ENCODE measurements at places on chromosomes 7 and 10.
A peak's percentile ranks its signal among the peaks of the same experiment; 100 is the strongest.

DNA sequence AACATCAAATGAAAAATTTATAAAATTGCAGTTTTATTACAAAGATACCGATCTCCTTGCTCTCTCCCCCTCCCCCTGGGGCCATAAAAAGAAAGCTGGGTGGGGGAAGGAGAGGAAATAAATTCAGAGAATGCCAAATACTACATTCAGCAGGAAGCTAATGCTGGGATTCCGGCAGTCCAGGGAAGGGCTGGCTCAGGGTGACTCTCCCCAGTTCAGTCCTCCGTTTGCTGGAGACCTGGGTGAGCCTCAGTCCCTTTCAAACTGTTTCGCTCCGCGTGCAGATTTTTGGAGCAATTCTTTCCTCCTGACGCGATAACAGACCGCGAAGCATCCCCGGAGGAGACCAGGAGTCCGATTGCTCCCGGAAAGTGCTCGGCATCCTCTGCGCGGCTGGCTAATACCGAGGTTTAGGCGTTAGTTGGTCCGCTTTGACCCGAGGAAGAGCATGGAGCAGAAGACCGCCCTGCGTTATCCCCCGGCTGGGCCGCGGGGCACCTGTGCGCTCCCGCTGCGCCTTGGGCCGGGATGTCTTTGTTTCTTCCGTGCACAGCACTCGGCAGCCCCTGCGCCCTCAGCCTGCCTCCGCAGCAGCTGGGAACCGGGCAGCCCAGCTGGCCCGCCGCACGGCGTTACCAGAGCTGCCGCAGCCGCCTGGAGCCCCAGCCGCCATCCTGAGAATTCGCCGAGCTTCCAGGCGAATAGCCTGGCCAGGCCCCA lies 3.9 kb upstream of the HOXA2 start:
- no peak for DNase-seq

DNA sequence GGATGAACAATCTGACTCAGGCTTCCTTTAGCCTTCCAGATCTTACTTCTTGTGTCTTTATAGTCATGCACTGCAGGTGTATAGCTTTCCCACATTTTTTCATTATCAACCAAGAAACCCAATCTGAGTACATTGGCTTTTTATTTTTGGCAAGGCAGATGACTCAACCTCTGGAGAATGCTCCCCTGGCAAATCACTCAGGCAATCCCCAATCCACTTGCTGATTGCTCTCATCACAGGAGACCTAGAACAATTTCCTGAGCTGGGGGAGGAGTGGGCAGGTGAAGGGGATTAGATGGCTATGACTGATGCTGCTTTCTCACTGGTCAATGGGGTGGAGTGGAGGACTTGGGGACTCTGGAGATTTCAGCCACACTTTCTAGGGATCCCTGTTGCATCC lies 134.4 kb downstream of the SLC16A9 start:
- DNase-seq = no peak

DNA sequence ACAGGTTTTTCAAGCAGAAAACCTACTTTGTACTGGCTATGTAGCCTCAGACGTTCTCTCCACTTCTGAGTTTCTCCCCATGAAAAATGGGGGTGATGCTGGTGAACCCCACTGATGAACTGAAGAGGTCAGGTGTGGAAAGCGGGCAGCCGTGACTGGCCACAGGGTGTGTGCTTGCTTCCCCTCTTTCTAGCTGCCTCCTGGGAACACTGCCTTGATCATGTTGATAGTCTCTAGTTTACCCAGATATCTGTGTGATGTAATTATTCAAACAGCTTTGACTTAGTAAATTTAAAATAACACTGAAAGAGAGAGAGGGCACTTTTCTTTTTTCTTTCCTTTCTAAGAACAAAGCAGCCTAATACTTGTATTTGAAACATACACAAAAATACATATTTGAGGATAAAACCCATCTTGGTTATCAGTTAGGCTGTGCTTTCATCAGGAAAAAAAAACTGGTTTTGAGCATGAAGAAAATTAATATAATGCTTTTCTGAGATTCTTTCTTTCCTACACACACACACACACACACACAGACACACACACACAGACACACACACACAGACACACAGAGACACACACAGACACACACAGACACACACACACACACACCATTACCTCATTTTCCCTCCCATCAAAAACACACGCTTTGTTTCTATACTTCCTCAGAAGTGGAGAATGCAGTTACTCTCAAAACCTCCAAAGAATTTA lies 76.7 kb downstream of the MACC1 start:
- DNase-seq = no peak

- peak; percentile 53 for DNase-seq
These were observed 4.4 kb upstream of the IRF5 start for GRCh38 chr7:128933180-128933891.

DNA sequence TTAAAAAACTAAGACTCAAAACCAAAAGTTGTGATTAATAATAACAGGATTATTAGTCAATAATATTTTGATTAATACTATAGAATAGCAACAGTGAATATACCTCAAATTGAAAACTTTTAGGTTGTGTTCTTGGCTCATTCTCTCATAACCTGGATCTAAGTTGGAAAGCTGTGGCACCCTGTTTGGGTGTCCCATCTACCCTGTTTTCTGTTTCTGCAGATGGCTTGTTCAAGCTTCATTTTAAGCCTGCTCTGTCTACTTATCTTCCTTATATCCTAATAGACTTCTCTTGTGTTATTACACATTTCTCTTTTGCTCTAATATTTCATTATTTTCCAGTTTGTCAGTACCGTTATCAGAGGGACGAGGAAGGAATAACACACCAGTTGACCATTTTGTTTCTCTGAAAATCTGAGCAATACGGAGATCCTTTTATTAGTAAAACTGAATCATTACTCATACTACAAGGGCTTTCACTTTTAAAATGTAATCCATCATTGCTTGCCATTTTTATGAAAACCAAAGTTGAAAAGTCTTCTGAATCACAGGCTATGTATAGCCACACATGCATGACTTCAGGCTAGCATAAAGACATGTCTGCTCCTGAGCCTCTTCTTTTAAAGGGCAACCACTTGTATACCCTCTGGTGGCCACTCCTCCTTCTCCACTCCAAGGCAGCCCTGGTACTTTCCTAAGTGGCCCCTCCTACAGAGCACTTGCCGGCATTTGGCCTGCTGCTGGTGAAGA lies 22.3 kb downstream of the COX15 start:
- DNase-seq = no peak

DNA sequence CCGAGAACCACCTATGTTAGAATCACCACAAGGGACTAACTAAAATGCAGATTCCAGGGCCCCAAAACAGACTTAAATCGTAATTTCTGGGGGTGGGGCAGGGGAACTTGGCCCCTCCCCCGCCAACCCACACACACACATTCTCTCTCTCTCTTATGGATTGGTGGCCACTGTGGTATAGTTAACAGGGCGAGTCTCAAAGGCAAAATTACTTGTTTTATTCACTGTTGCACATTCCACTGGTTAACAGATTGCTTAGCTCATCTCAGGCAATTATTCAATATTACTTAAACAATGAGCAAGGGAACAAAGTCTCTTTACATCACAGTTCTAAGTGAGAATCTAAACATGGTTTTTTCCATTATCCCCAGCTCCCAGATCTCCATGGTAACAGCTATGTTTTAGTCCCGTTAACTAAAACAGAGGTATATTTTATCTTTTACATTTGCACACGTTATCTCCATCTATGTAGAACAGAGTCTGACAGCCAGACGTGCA lies 38.5 kb downstream of the IGF2BP3 start:
- no peak for DNase-seq

- no peak for DNase-seq
These were observed 65.2 kb downstream of the GBF1 start for GRCh38 chr10:102310361-102311024.

DNA sequence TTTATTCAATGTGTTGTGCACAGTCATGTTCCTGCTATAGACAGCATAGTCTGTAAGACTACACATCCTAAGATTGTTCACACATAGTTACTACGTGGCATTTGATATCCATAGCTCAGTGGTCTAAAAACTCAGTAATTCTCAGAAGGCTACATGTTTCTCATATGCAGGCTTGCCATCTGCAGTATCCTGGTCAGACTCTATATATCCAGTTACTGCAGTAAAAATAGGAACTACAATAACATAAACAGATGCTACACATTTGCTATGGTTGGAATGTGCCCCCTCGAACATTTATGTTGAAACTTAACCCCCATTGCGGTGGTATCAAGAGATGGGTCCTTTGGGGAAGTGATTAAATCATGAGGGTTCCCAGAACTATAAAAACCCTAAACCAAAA lies 1377.8 kb upstream of the LRRTM3 start:
- no peak for DNase-seq

DNA sequence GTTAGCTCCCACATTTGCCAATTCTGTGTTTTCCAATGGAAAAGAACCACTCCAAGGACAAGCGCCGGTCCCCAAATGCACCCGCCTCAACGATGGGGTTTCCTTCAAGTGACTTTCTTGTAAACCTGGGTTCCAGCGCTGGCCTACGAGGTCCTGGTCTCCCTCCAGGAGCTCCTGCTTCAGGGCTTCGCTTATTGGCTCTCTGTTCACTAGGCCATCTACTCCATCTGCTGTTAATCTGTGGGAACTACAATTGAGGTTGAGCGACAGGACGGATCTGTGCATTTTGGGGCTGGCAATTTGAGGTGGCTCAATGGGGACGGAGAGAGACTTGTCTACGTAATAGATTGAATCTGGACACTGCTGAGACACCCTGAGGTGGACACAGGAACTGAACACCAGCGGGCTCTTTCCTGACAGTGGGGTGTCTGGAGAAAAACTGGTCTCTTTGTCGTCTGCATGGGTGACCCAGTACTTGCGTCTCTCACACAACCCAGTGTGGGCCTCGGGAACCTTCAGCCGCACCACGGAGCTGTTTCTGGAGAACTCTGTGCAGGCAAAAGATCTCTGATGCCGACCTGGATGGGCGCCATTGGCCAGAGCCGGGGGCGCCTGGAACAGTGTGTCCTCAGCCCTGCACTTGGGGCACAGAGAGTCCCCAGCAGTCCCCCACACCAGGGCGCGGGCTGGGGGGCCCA lies 115.9 kb upstream of the ADAM12 start:
- DNase-seq = no peak

- no peak for DNase-seq
These were observed 259.4 kb downstream of the PARD3 start for GRCh38 chr10:34555653-34556052.

GRCh38 chr10:114024876-114025610 lies 18.6 kb upstream of the ADRB1 start:
- no peak for DNase-seq

- DNase-seq = no peak
These were observed 382.4 kb downstream of the ARL4A start for GRCh38 chr7:13069841-13070240.

GRCh38 chr7:36265680-36266079 lies 112.6 kb downstream of the EEPD1 start:
- no peak for DNase-seq

DNA sequence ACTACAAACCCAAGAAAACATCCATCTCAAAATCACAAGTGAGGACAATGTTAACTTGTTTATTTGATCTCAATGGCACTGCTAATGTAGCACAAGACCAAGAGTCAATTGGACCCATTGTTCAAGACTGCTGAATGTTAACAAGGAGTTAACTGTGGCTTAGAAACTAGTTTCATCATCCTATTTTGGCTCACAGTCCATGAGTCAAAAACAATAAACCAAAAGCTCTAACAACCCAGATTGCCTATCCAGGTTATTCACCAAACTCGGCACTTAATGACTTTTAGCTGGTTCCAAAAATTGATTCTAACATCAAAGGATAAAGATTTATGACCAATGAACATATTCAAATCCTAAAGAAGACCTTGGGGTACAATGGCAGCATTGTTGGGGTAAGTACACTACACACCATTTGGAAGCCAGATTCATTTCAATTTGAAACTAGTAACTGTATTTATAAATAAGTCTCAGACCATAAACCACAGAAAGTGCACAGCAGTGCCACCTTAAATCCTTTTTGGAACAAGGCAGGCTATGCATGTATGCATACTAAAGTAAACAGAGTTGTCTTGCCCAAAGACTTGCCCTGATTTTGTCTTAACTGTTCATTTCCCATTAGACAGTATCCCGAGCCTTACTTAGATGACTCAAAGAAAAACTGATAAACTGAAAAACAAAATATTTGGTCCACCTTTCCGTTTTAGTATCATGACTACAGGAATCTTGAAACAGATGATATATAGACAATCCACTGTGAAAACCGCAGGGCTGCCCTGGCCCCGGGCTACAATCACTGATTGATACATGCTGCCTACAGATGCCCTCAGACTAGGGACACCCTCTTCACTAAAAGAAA lies 84.5 kb downstream of the SRPK2 start:
- peak; percentile 39 for DNase-seq

DNA sequence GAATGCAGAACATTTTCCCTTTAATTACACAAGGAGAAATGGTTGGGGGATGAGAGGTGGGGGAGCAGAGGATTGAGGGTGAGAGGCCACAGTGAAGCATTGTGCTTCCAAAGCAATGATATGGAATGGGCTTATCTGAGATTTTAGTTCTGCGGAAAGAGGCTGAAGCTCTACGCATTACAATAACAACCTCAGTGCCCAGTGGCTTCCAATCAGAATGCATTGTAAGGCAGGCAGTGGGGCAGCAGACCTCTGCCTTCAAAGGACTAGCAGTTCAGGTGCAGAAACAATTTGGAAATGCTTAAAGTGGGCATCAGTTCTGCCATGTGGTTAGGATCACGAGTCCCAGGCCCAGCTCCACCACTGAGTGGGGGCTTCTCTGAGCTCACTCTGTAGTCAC lies 251.0 kb upstream of the ZMIZ1 start:
- DNase-seq = no peak

DNA sequence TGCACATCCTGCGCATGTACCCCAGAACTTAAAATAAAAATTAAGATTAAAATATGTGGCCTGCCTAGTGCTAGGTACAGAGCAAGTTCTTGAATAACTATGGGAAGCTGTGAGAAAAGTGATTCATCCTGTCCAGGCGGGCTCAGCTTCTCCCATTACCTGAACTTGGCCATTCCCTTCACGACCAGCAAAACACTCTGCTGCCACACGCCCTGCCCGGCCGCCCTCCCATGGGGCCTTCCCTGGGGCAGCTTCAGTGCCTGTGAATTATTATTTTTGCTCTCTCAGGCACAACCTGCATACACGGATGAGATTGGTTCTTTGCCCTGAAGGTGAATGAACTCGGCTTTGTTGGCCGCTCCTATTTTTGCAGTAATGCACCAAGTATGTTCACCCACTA lies 209.2 kb upstream of the SHH start:
- DNase-seq = no peak

- no peak for DNase-seq
These were observed 515.8 kb upstream of the AKR1E2 start for GRCh38 chr10:4310172-4310571.

- DNase-seq = no peak
These were observed 35.7 kb downstream of the ITPRID1 start for GRCh38 chr7:31549611-31550010.

GRCh38 chr7:14988941-14989340 lies 86.4 kb upstream of the DGKB start:
- DNase-seq = no peak

- no peak for DNase-seq
These were observed 48.6 kb downstream of the CTTNBP2 start for GRCh38 chr7:117824592-117824991.

- DNase-seq = no peak
These were observed 108.9 kb upstream of the NAMPT start for GRCh38 chr7:106393564-106394251.

Measured in activated naive CD4-positive, alpha-beta T cell treated with Interleukin-2 at 50 U/mL for 16 hours (primary cell).